ENCODE measurements at places on chromosomes 2 and 18. TPM values are rescaled to one million over a fixed set of nuclear protein-coding genes. Genes with fewer than 3 reads are reported as not detected.

MPHOSPH10 gene
- total RNA-seq: 41.5 TPM

MARCO gene
- 0.08 TPM for total RNA-seq

SERPINB2 gene
- total RNA-seq: not detected

C2orf66 gene
- 0.07 TPM for total RNA-seq

VWC2L gene
- not detected for total RNA-seq

AQP12A gene
- total RNA-seq: not detected

ANKRD30BL gene
- not detected for total RNA-seq

DAW1 gene
- 1.7 TPM for total RNA-seq

DNER gene
- total RNA-seq: 9.1 TPM

All from A549 treated with DMSO at 1 μM for 4 hours (cell line).